NCI-H1436 treated with DMSO at 0.1 percent for 48 hours (cell line): ENCODE measurements at places on chromosomes 12 and 14.
A peak's percentile ranks its signal among the peaks of the same experiment; 100 is the strongest.

- DNase-seq, result no peak
Measured at GRCh38 chr12:130200445-130200844, 38.2 kb downstream of the FZD10 start.

DNA sequence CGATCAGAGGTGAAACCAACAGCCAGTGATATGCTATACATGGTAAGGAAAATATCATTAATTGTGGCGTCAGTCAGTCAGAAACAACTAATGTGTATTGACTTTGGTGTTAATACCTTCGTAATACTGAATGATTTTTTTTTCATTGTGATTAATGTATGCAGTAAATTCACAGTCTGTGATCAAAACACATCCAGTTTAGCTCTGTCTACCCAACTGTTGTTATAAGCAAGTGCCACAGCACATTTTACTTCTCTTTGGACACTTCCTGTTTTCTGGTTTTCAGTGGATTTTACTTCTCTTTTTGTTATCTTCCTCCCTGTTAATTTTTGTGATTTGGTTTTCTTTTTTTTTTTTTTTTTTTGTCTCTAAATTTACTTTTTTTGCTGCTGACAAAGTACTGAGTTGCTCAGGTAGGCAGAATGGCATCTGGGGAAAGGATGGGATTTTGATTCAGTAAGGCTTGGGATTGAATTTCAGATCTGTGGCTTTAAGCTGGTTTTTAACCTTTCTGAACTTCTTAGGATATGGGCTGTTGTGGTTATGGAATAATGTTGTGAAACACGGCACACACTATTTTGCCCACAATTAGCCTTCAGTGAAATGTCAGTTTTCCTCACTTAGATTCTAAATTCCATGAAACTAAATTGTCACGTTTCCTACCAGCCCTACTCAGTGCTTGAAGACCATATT is 604 bp downstream of the GLIPR1 start:
- no peak for DNase-seq

- no peak for DNase-seq
Measured at GRCh38 chr12:27229367-27229766, 14.7 kb upstream of the STK38L start.

DNA sequence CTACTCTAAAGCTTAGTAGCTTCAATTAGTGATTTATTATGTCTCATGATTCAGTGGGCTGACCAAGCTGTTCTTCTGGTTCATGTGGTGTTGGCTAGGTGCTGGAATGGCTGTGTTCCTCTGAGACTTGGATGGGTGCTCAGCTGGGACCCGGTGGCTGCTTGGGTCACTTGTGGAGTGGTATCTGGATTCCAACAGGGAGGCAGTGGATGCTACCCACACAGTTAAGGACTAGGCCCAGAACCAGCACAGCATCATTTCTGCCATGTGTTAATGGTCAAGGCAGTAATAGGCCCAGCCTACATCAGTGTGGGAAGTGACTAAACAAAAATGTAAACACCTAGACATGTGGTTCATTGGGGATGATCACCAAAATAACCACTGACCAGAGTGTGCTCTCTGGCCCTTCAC is 72.2 kb downstream of the FGD4 start:
- DNase-seq, result no peak

DNA sequence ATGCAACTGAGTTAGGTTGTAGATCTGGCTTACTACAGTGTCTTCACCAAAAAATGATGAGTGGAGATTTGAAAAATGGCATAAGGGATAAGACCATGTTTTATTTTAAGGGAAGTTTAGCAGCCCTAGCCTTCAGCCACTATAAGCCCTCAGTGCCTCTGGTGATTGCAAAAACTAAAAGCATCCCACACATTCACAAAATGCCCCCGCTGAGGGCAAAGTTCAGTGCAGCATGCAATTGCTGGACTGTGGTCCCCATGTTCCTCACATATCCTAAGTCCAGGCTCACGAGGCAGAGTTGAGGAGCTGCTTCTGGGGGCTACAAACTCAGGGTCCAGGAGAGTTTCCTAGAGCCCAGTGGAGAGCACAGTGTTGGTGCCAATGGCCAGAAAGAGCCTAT is 29.6 kb upstream of the NCOR2 start:
- no peak for DNase-seq

DNA sequence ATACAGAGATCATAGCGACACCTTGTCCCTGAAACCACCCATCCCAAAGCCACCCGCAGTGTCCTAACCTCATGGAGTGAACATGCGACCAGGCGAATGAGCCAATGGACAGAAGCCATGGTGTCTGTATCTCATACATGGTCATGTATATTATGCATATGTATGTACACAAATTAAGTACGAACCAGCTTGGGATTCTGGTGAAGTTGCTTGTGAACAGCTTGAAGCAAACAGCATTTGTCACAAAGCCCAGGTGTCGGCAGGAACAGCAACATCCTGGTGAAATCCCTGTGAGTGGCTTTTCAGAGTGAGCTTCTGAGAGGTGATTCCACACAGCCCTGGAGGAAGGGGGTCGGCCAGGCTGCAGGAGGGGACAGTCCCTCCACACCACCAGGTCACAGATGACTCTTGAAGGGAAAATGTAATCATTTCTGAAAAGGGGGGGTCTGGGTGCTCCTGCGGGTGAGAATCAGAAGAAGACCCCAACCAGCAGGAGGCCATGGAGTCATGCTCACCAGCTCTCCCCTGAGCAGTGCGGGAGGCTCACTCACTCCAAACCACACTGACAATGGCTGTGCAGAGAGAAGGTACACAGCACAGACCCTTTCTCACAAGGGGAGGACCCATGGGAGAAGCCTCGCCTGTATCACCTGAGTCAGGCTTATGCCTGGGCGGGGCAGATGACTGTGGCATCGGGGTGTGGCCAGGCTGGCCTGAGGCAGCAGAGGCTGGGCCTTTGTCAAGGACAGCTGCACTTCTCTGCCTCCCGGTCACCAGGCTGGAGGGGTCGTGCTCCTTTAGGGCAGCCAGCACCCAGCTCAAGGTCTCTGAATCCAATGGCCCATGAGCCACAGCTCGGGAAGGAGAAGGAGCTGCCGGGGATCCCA is 14.3 kb downstream of the CHGA start:
- DNase-seq, result peak; percentile 56

GRCh38 chr14:105067140-105067968 is 2.1 kb upstream of the GPR132 start:
- DNase-seq, result no peak

GRCh38 chr12:108131657-108132126 is 2.6 kb downstream of the WSCD2 start:
- DNase-seq, result no peak

- DNase-seq, result no peak
Measured at GRCh38 chr12:58596381-58596780, 323.9 kb downstream of the LRIG3 start.

- no peak for DNase-seq
Measured at GRCh38 chr14:67722293-67722692, 20.6 kb downstream of the RDH12 start.

DNA sequence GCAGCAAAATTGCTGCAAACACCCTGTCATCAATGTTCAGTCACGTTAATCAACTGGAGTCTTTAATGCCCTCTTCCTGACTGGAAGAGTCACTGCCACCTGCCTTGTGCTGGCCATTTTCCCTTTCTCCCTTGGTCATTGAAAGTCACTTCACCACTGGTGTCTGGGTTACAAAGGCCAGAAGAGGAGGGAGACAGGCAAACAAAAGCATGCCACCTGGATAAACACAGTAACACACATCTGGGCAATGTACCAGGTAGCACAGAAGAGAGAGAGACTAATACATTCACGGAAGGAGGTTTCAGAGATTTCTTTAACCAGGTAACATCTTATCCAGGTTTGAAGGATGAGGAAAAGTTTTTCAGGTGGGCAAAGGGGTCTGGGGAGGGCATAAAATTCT is 32.7 kb downstream of the GPHB5 start:
- no peak for DNase-seq

DNA sequence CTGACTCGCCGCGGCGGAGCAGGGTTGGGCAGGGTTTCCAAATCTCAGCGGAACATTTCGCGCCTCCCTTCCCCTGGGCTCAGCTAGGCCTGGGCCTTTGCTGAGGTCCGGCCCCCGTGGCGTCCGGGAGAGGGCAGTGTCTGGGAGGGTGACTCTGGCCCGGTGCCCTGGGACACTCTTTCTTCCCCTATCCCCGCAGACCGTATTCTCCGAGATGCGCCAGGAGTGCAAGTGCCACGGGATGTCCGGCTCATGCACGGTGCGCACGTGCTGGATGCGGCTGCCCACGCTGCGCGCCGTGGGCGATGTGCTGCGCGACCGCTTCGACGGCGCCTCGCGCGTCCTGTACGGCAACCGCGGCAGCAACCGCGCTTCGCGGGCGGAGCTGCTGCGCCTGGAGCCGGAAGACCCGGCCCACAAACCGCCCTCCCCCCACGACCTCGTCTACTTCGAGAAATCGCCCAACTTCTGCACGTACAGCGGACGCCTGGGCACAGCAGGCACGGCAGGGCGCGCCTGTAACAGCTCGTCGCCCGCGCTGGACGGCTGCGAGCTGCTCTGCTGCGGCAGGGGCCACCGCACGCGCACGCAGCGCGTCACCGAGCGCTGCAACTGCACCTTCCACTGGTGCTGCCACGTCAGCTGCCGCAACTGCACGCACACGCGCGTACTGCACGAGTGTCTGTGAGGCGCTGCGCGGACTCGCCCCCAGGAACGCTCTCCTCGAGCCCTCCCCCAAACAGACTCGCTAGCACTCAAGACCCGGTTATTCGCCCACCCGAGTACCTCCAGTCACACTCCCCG is 3.0 kb downstream of the WNT1 start:
- no peak for DNase-seq

DNA sequence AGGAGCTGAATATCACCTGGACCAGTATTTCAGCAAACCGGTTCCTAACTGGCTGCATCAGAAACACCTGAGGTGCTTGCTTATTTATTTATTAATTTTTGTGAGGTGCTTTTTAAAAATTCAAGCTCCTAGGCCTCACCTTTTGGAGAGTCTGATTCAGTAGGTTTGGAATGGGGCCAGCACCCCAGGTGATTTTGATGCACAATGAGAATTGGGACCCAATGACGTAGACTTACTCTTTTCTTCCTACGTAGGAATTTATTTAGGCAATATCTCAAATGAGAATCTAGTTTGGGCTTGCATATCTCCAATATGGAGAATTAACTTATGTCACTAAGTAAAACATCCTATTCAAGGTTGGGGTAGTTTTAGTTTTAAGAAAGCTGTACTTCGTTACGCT is 7.3 kb downstream of the YEATS4 start:
- DNase-seq, result no peak

- no peak for DNase-seq
Measured at GRCh38 chr12:73240110-73240509, 967.9 kb downstream of the TRHDE start.

DNA sequence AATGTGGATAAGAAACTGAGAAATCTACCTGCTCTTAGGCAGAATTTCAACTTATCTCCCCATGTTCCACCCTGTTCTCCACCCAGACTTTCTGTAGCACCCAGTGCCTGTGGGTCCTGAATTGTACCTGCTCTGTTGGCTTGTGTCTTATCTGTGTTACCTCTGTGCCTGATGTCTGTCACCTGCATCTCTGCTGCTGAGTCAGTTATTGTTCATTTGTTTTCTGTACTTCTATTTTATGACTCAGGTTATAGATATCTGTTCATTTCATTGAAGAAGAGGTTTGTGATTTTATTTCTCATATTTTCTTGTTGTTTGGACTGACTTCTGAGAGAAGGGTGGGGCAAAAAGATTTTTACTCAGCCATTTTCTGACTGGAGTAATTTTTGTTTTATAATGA is 11.7 kb downstream of the SOCS4 start:
- no peak for DNase-seq
